Caco-2 (cell line): ENCODE measurements at places on chromosomes 12 and 14. TPM values are rescaled to one million over a fixed set of nuclear protein-coding genes. Genes with fewer than 3 reads are reported as not detected.

GRCh38 chr14:34931206-34931605 is 51.6 kb upstream of the SRP54 start:
- DNase-seq: no peak
- H3K27me3 ChIP-seq: no peaks in the 10 kb centered on the region
- no peaks in the 10 kb centered on the region for H3K36me3 ChIP-seq
- peaks cover 8% of the 10 kb centered on the region; the same call in 1 of the 2 replicates for H3K4me1 ChIP-seq
- H3K27ac ChIP-seq: no peak overlapping the region

Gene KLRK1
- total RNA-seq: 0.18 and 0.28 TPM in 2 replicates

DNA sequence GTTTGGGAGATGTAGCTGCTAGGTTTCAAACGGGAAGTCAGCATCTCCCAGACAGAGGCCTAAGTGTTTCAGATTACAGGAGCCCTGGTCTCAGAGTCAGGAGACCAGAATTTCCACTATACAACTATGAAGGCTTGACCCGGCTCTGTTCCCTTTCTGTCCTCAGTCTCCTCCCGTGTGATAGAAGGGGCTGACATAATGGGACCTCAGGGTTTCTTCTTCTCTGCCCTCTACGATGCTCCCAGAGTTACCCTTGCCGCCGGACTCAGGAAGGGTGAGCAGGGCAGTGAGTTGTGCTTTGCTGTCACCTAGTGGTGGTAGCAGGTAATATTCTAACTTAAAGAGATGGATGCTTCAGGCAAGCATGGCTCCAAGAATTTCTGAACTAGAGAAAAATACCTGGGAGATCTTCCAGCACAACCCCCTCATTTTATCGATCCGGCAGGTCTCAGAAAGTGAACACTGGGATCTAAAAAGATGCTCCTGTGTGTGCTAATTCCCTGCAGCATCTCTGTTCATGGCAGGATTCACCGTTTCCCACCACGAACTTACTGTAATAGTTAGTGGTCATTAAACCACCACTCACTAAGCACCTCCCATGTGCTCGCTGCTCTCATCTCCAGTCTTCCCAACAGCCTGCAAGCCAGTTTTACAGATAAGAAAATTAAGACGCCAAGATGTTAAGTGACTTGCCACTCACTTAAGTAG is 84.4 kb downstream of the VWF start:
- H3K4me1 ChIP-seq: no peaks in the 10 kb centered on the region
- DNase-seq: peak; percentile 75
- H3K27me3 ChIP-seq: no peaks in the 10 kb centered on the region
- no peak overlapping the region for H3K4me3 ChIP-seq

Gene OTOGL
- 0.39 and 0.72 TPM in 2 replicates for total RNA-seq

Gene SLC35F4
- total RNA-seq: not detected in 2 replicates

- no peak overlapping the region for H3K4me3 ChIP-seq
- no peaks in the 10 kb centered on the region for H3K4me1 ChIP-seq
- no peak overlapping the region for H3K27ac ChIP-seq
- H3K27me3 ChIP-seq: no peaks in the 10 kb centered on the region
- H3K36me3 ChIP-seq: no peaks in the 10 kb centered on the region
Observed at GRCh38 chr14:101492716-101493115, 68.6 kb upstream of the DIO3 start.

DNA sequence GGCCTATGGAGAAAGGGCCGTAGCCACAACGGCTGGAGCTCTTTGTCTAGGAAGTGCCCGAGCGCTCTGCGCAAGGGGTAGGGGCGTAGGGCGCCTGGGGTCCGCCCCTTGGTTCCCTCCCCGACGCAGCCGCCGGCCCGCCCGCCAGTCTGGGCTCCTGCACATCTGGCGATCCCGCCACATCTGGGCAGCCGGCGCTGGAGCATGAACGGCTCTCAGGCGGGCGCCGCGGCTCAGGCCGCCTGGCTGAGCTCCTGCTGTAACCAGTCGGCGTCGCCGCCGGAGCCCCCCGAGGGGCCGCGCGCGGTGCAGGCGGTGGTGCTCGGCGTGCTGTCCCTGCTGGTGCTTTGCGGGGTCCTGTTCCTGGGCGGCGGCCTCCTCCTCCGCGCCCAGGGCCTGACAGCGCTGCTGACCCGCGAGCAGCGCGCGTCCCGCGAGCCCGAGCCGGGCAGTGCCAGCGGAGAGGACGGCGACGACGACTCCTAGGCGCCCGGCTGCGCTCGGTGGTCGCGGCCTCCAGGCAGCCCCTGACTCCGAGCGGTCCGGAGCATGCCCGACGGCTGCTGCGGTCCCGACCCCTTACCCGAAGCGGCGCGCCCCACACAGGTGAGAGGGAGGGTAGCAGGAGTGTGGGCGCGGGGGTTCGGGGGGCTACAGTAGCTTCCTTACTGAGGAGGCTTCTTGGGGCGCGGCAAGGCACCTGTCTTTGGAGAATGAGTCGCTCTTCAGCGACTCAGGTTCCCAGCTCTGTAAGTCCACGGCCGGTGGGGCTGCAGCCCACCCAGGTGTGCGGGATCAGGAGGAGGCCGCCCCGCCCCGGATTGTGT is at the start of gene SMIM41:
SMIM41 (plus strand) TSS at position 129 of the 827 bp plus-strand sequence; CDS start at position 205, 76 bp downstream.
- no peaks in the 10 kb centered on the region for H3K4me1 ChIP-seq
- no peak within 1 kb of the TSS for H3K4me3 ChIP-seq
- no peak within 1 kb of the TSS for H3K27ac ChIP-seq
- H3K27me3 ChIP-seq: no peaks in the 10 kb centered on the region
- peaks cover 2% of the 10 kb centered on the region; the same call in 1 of the 2 replicates for H3K36me3 ChIP-seq

DNA sequence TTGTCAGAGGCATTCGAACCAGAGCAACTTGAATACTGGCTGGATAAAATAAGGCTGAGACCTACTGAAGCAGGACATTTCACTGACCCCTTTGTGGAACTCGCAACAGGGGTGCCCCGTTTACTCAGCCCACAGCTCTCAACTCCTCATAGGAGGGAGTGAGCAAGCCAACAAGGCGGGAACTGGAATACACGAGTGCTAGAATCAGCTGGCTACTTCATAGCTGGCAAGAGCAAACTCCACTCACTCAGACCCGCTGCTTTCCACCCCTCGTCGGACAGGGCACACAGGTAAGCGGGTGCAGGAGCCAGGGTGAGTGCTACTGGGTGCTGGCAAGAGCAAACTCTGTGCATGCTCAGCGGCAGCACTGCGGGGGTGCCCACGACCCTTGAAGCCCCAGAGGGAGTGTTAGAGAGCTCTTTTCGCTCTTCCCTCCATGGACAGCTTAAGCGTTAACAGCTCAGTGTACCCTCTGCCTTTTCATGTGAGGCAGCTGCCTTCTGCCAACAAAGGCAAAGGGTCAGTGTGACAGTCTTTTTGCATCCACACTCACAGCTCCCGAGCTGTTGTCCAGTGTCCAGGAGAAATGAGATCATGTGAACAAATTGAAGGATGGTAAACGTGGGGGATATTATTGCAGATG is 15.7 kb downstream of the CAPZA3 start:
- H3K27me3 ChIP-seq: no peaks in the 10 kb centered on the region
- no peak overlapping the region for H3K4me3 ChIP-seq
- no peaks in the 10 kb centered on the region for H3K36me3 ChIP-seq
- H3K27ac ChIP-seq: no peak overlapping the region
- no peaks in the 10 kb centered on the region for H3K4me1 ChIP-seq
- no peak for DNase-seq

Gene PSMB11
- not detected in 2 replicates for total RNA-seq

- no peak overlapping the region for H3K4me3 ChIP-seq
- no peak for DNase-seq
- no peaks in the 10 kb centered on the region for H3K27me3 ChIP-seq
- H3K4me1 ChIP-seq: no peaks in the 10 kb centered on the region
- no peaks in the 10 kb centered on the region for H3K36me3 ChIP-seq
Observed at GRCh38 chr14:68554231-68554630, 238.6 kb downstream of the ZFP36L1 start.

DNA sequence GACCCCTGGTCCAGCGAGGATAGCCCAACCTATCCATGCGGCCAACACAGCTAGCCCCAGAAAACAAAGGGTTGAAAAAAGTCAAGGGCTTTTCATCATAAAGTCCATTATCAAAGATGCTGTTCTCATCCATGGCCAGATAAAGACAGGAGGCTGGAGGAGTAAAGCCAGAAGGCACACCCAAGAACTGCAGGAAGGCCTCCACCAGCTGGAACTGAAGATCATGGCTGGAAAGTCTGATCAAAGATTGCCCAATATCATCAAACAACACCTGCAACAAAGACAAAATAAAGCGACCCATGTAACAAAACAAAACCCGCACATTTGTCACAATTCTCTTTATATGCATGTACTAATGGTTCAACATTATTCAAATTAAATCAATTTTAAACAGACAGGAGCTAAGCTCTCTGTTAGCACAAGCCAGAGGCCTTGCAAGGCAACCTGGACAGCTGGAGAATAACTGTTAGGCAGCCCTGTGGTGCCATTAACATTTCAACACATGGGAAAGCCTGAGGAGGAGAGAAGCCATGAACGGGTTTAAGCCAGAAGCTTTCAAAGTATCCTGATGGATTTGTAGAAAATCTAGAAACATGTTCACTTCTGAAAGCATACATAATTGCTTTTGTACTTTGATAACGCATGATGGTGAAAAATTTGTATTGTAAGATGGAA is 34.1 kb downstream of the PSMC1 start:
- H3K27ac ChIP-seq: no peak overlapping the region
- no peak for DNase-seq
- no peaks in the 10 kb centered on the region for H3K4me1 ChIP-seq
- no peak overlapping the region for H3K4me3 ChIP-seq
- peaks cover 2% of the 10 kb centered on the region; the same call in 1 of the 2 replicates for H3K36me3 ChIP-seq

- H3K4me3 ChIP-seq: no peak overlapping the region
- no peaks in the 10 kb centered on the region for H3K36me3 ChIP-seq
- no peak overlapping the region for H3K27ac ChIP-seq
Observed at GRCh38 chr12:4191642-4192041, 81.9 kb upstream of the CCND2 start.

DNA sequence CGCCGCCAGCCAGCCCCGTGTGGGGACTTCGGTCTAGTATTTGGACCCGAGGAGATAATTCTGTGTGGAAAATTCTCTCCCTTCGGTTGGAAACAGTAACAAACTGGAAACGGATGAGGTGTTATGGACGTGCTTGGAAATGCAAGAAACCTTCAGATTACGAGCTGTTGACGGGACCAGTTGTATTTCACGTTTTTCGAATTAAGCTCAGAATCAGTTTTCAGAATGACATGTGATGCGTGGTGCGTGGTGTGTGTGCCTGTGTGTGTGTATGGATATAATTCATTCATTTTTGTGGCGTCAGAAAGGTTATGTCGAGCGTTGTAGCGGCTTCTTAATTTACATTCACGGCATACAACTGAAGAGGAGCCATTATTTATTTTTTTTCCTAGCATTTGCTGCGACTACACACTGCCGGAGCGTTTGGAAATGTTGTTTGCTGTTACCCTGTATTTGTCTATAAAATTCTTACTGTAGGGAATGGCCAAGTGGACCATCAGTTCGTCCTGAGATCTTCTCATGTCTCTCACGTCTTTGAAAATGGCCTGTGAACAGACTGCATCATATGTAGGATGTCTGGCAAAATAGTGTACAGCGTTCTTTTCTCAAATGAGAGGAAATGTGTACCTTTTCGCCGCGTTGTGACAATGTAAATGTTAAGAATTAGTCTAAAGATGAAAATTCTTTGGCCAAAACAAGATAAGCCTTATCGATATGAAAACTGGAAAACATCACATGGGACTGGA is 1.3 kb downstream of the TRAF3 start:
- H3K4me3 ChIP-seq: peak overlapping the region; percentile 54
- no peak for DNase-seq
- H3K36me3 ChIP-seq: no peaks in the 10 kb centered on the region
- H3K4me1 ChIP-seq: peaks cover 14% of the 10 kb centered on the region
- H3K27ac ChIP-seq: peak overlapping the region; percentile 33

Gene NEUROD4
- total RNA-seq: not detected in 2 replicates

- H3K36me3 ChIP-seq: no peaks in the 10 kb centered on the region; the same call in 1 of the 2 replicates
- no peaks in the 10 kb centered on the region for H3K27me3 ChIP-seq
- DNase-seq: no peak
- H3K27ac ChIP-seq: no peak overlapping the region
Observed at GRCh38 chr12:108727868-108728735, 3.2 kb downstream of the CORO1C start.

DNA sequence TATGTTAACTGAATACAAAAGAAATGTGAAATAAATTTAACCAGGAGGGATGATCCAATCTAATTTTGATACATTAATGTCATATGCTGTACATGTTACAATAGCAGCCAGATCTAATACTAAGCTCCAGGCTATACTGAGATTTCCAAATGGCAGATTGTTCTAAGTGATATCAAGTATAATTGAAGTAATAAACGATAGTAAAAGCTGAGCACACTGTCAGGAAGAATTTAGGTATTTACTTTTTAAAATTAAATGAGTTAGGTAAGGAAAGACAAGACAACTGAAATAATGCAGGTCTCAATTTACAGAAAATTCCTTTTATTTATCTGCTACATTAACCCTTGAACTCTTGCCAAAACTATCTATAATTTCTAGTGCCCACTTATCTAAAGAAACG is 39.9 kb downstream of the INSM2 start:
- H3K27me3 ChIP-seq: no peaks in the 10 kb centered on the region
- no peaks in the 10 kb centered on the region for H3K36me3 ChIP-seq
- no peaks in the 10 kb centered on the region for H3K4me1 ChIP-seq

- H3K36me3 ChIP-seq: no peaks in the 10 kb centered on the region
- H3K4me3 ChIP-seq: peak overlapping the region; percentile 43
- H3K27ac ChIP-seq: peak overlapping the region; percentile 79
- DNase-seq: peak; percentile 81
- no peaks in the 10 kb centered on the region for H3K27me3 ChIP-seq
Observed at GRCh38 chr14:105087308-105087962, 22.2 kb upstream of the GPR132 start.

DNA sequence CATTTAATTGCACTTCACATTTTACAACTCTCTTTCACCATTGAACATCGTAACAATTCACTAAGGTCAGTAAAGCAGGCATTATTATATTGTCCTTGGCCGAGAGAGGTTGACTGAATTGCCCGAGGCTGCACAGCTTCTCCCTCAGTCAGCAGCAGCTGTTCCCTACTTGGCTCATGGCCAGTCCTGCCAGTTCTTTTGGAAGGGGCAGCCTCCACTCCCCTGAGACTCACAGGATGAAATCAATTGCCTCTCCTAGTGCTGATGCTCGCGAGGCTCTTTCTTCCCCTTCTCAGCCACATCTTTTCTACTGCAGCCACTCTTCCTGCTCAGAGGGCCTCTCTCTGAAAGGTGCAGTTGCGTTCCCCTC is 79.9 kb upstream of the KCNA1 start:
- H3K4me3 ChIP-seq: no peak overlapping the region
- no peak overlapping the region for H3K27ac ChIP-seq
- DNase-seq: no peak
- no peaks in the 10 kb centered on the region for H3K4me1 ChIP-seq
- H3K27me3 ChIP-seq: peaks cover 4% of the 10 kb centered on the region; the same call in 1 of the 2 replicates

GRCh38 chr12:25251769-25252168 is 1.0 kb upstream of the KRAS start:
- no peaks in the 10 kb centered on the region for H3K36me3 ChIP-seq
- H3K27ac ChIP-seq: peak overlapping the region; percentile 79
- peaks cover 54% of the 10 kb centered on the region for H3K4me1 ChIP-seq
- no peak for DNase-seq
- H3K27me3 ChIP-seq: no peaks in the 10 kb centered on the region

Gene IL26
- not detected in 2 replicates for total RNA-seq

Gene BTG1
- total RNA-seq: 23.1 and 27.1 TPM in 2 replicates

Gene CLEC1B
- total RNA-seq: not detected in 2 replicates

- no peak for DNase-seq
- H3K27me3 ChIP-seq: no peaks in the 10 kb centered on the region
- no peaks in the 10 kb centered on the region for H3K4me1 ChIP-seq
- no peaks in the 10 kb centered on the region for H3K36me3 ChIP-seq
Observed at GRCh38 chr12:100652488-100652887, 79.0 kb downstream of the GAS2L3 start.

GRCh38 chr12:6978188-6978587 is 7.5 kb downstream of the EMG1 start:
- H3K27me3 ChIP-seq: no peaks in the 10 kb centered on the region
- peaks cover 16% of the 10 kb centered on the region for H3K36me3 ChIP-seq
- peak overlapping the region; percentile 98 for H3K27ac ChIP-seq
- DNase-seq: no peak
- peaks cover 58% of the 10 kb centered on the region for H3K4me1 ChIP-seq
- H3K4me3 ChIP-seq: no peak overlapping the region
